GM12878 (cell line): ENCODE measurements at places on chromosomes 13 and 19. TPM values are rescaled to one million over a fixed set of nuclear protein-coding genes. Genes with fewer than 3 reads are reported as not detected.

The NDFIP2 gene
- 35.0 and 37.0 TPM in 2 replicates for total RNA-seq

The PSG4 gene
- total RNA-seq: not detected in 2 replicates

The ITGBL1 gene
- 0.16 and 0.28 TPM in 2 replicates for total RNA-seq

The ZNF441 gene
- total RNA-seq: 3.0 and 4.1 TPM in 2 replicates

The ONECUT3 gene
- not detected in 2 replicates for total RNA-seq

The CEACAM7 gene
- not detected in 2 replicates for total RNA-seq

The UGGT2 gene
- 17.8 and 17.9 TPM in 2 replicates for total RNA-seq

The ZNF439 gene
- total RNA-seq: 1.2 and 1.8 TPM in 2 replicates

The SPACA6 gene
- 2.2 and 3.2 TPM in 2 replicates for total RNA-seq

The SOHLH2 gene
- total RNA-seq: not detected in 2 replicates

The AMER2 gene
- total RNA-seq: 0.33 and 0.35 TPM in 2 replicates

- DNase-seq: no peak
These were observed 23.9 kb upstream of the CXCL17 start for GRCh38 chr19:42466521-42467182.

GRCh38 chr19:51440846-51441409 lies 17.3 kb downstream of the SIGLEC8 start:
- DNase-seq: no peak

DNA sequence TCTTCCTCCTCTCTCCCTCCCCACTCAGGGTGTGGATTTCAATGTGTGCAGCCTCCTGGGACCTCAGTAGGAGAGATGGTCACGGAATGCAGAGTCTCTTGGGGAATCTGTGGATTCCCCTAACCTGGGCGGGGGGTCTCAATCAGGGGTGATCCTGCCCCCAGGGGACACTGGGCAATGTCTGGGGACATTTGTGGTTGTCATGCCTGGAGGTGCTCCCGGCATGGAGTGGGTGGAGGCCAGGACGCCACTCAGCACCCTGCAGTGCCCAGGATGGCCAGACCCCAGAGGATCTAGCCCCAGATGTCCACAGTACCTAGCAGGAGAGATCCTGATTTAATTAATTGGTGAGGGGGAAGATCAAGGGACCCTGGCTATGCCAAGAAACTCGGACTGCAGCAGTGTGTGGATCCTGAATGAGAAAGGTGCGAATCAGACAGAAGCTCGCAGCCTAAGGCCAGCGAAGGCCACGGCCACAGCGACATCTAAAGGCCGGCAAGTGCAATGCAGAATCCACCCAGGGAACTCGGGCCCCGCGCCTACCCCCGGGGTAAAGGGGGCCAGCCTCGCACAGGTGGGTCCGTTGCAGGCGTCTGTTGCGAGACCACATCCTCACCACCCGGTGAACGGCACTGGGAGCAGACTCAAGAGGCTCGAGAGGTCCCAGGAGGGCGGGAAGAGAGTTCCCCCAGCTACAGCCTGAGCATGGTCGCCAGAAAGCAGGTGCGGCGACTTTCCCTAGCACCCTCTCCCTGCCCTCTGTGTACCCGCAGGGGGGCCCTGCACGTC lies 88.8 kb downstream of the GNG7 start:
- no peak for DNase-seq

GRCh38 chr13:53064731-53065130 lies 36.1 kb downstream of the OLFM4 start:
- no peak for DNase-seq

DNA sequence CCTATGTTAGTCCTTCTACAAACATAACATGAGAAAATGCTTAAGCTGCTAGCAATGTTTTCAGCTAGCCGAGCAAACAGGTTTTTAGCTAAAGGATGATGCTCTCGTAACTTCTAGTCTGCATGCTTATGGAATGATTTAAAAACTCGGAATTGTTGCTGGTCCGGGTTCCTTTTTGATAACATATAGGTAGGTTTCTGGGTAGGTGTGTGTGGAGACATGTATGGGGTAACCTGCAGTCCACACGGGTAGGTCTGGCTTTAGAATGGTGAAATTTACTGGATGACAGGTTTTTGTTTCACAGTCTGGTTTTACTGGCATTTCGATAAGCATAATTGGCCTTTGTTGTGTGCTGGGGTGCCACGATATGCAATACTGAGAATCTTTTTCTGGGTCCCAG lies 4.4 kb downstream of the ZNF813 start:
- no peak for DNase-seq

- no peak for DNase-seq
These were observed 290.8 kb downstream of the SHISA2 start for GRCh38 chr13:25761041-25761440.

- DNase-seq: no peak
These were observed 12.3 kb downstream of the TMEM38A start for GRCh38 chr19:16673231-16673630.

GRCh38 chr13:98664047-98664446 lies 87.1 kb upstream of the STK24 start:
- no peak for DNase-seq

GRCh38 chr13:79440958-79441528 lies 35.0 kb upstream of the RBM26 start:
- no peak for DNase-seq

DNA sequence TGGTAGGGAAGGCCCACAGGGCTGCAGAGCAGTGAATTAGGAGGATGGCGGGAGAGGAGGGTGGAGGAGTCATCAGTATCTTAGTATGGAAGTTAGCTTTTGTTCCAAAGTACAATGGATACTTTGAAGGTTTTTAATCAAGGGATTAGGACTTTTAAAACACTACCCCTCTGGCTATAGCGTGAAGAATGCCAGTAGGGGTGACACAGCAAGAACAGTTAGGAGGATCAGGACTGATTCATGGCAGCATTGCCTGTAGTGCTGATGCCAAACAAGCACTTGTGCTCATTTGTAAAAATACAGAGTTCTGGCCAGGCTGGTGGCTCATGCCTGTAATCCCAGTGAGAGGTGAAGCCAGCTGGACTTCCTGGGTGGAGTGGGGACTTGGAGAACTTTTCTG lies 46.2 kb downstream of the SKA3 start:
- DNase-seq: no peak

DNA sequence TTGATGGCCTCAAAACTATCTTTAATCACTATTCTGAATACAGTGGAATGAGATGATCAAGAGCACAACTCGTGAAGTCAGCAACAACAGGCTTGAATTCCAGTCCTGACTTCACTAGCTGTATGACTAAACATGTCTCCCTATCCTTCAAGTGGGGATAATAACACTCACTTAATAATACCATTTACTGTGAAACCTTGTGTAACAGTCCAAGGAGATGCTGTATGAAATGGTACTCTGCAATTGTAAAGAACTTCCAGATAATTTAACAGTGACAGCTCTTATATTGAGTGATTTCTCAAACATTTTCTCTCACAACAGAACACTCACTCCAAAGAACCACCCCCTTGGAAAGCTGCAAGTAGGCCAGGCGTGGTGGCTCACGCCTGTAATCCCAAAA lies 823.1 kb downstream of the DIAPH3 start:
- DNase-seq: no peak
